ENCODE measurements at places on chromosomes 6 and 20. TPM values are rescaled to one million over a fixed set of nuclear protein-coding genes. Genes with fewer than 3 reads are reported as not detected.

GRCh38 chr6:126720304-126720703, 380.4 kb downstream of the CENPW start:
- peak; percentile 28 for DNase-seq

DNA sequence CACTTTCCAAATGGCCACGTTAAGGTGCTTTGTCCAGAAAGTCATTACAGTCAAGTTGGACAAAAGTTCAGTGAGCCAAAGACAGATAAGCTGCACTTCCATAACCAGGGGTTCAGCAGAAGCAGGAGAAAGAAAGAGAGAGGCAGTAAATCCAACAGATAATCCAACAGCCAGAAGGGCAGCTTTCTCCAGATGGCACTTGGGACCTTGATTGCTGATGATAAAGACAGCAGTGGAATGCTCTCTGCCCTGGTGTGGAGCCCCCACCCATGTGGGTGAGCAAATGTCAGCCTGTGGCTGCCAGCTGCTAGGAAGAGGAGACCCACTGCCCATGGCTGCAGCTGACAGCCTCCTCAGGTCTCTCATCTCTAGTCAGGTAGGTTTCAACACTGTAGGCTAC, 18.7 kb upstream of the NRSN1 start:
- no peak for DNase-seq

ZNF311 gene
- 0.93 TPM for polyA plus RNA-seq

DNA sequence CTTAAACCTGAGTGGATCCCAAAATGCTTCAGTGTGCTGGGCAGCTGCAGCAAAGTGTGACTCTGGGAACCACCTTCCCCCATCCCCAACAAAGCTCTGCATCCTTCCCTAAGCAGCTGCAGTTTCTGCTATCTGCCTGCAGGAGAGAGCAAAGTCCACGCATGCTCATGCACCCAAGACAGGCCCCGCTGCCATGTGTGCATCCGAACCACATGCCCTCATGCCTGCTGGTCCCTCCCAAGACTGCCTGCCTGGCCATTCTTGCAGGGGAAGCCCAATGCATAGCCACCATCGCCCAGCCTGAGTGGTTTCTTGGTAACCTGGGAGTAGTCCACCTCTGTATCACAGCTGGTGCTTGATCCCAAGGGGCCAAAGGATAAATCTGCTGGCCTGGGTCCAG, 94.3 kb upstream of the OLIG3 start:
- DNase-seq: no peak

GRCh38 chr6:20538907-20539306, 4.7 kb downstream of the CDKAL1 start:
- no peak for DNase-seq

DNA sequence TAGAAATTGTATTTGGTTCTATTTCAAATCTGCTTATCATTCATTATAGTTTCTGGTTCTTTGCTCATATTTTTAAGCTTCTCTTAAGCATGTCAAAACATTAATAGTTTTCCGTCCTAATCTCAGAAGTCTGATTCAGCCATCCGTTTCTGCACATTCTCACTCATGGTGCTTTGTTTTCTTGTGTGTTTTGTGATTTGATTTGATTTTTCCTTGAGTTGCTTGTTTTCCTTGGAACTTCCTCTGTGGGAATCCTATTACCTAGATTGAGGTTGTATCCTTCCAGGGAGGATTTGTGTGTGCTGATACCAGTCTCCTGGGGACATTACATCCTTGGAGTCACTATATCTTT, 7.9 kb downstream of the SNX9 start:
- no peak for DNase-seq

GRCh38 chr6:170113141-170113540, 177.7 kb downstream of the DLL1 start:
- DNase-seq: no peak

PLEKHG1 gene
- polyA plus RNA-seq: 0.51 TPM

- DNase-seq: peak; percentile 13
Measured at GRCh38 chr20:6707321-6707831, 60.1 kb upstream of the BMP2 start.

GRCh38 chr6:98976674-98977385, 29.1 kb upstream of the FBXL4 start:
- no peak for DNase-seq

DNA sequence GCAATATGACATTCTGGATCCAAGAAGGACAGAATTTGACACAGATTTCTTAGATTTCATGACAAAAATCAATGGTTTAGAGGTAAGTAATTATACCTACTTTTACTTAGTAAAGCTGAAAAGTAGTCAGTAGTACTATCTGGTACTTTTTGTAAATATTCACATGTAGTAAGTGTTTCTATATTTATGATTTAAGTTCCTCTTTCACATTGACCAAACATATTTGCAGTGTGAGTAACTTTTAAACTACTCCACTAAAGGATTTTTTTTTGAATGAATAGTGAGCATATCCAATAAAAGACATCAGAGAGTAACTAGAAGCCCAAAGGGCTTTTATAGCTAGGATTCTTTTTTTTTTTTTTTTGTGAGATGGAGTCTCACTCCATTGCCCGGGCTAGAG, 60.8 kb downstream of the DNAH8 start:
- no peak for DNase-seq

GRCh38 chr6:71446057-71446456, 157.4 kb downstream of the OGFRL1 start:
- DNase-seq: peak; percentile 18

SLC13A3 gene
- 4.6 TPM for polyA plus RNA-seq

FAM217A gene
- not detected for polyA plus RNA-seq

TFAP2C gene
- 16.6 TPM for polyA plus RNA-seq

- DNase-seq: no peak
Measured at GRCh38 chr6:21157186-21157929, 436.2 kb upstream of the SOX4 start.

GRCh38 chr6:100185615-100186014, 191.6 kb upstream of the MCHR2 start:
- DNase-seq: no peak

- peak; percentile 50 for DNase-seq
Measured at GRCh38 chr6:126664271-126664670, 324.4 kb downstream of the CENPW start.

RBCK1 gene
- polyA plus RNA-seq: 72.3 TPM

LTB gene
- polyA plus RNA-seq: not detected

GRCh38 chr6:92922216-92922806, 497.0 kb downstream of the EPHA7 start:
- DNase-seq: no peak

PACRG gene
- 0.42 TPM for polyA plus RNA-seq

- no peak for DNase-seq
Measured at GRCh38 chr20:23058240-23058639, 8.8 kb upstream of the THBD start.

ZBTB46 gene
- polyA plus RNA-seq: 0.33 TPM

DNA sequence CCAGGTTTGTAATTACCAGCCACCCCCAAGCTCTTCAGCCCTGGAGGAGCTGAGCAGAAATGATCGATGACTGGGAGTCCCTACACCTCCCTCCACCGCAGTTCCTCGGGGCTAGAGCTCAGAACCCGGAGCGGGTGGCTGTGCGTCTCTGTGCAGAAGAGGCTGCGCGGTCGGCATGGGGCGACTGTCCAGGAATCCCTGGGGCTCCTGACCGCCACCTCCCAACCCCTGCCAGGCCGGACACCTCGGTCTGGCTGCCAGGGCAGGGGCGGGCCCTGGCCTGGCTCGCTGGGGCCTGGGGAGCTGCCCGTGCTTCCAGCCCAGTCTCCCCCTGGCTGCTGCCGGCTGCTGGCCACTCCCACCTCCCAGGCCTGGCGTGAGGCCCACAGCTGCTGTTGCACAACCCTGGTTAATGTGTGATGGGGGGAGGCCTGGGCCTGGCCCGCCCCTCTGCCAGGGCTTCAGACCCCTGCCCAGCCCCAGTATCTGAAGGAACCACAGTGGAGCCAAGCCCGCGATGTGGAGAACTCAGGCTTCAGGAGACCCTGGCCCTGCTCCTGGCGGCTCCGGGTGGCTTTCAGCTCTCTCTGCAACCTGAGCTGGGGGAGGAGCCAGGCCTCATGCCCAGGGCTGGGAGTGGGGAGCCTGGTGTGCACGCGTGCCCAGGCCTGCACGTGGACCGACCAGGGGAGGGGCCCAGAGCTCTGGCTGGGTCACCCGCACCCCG, 1.2 kb downstream of the SLC2A4RG start:
- peak; percentile 88 for DNase-seq

DNA sequence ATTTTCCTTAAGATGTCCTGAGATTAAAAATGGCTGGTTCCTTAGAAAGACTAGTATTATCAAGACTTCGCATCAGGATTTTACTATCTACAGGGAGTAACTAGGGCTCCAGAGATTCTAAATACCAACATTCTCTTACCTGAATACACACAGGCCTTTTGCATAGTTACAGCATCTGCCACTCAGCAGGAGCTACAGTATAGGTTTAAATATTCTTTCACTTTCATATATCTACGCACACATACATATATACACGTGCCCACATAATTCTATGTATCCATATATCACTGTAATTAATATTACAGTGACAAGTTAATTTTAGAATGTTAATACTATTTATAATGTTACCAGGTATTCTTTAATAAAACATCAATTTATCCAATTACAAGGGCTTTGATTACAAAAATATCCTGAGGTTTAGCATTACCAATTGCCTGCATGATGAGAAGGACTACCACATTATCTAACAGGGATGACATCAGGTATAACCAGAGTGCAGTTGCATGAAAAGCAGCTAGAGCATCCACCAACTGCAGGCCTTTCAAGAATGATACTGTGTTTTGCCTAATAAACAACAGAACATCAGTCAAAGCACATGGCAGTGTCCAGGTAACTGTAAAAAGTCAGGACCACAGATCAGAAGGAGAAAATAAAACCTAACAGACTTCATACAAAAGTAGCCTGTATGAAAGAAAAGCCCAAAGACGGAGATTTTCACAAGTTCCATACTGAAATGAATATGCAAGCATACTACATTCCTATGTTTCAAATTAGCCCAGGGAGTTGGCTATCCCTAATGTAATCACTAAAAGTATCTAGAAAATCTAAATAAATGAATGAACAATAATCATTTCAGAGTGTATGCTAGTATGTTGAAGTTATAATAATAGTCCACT, 268.7 kb downstream of the PTPRK start:
- no peak for DNase-seq

DNA sequence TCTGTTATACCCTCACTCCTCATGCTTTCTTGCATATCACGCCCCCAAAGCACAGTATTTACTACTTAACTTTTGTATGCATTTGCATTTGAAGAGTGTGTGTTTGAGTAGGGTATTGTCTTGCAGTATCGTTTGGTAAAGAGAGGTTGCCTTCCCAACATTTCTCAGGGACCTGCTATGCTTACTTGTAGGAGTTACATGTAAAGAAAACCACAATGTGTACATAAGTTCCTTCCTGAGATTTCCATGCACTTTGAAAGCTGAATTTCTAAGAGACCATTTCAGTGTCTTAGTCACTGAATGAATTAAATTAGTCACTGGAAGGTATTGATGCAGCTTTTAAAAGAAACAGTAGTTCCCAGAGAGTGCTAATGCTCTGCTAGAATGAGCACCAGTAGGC, 159.3 kb upstream of the LAMA2 start:
- peak; percentile 20 for DNase-seq

- DNase-seq: no peak
Measured at GRCh38 chr6:89073014-89073620, 7.4 kb upstream of the PNRC1 start.

- DNase-seq: no peak
Measured at GRCh38 chr6:168666699-168667427, 225.9 kb downstream of the SMOC2 start.

DNA sequence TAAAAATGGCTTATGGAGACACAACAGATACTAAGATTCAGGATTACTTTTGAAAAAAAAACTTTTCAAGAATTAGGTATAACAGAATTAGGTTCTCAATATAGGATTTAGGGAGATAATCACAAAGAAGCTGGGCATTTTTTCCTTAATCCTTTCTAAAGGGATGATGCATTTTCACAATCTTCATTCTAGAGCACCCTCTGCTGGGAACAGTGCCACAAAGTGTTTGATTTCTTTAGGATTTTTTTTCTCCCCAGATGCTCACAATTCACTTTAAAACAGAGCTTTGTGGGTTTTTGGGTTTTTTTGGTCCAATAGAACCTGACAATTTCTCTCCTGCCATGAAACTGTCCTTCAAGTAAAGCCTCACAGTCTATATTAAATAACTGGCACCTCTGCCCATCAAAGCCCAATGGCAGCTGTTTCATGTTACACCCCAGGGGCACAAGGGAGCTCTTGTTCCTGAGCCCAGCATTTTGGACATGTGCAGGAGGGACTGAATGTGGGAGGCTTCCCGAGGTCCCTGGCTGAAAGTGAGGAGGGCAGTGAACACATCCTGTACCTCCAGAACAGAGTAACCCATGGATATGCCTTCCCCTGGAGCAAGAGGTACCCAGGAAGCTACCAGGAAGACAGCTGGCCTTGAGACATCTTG, 39.7 kb downstream of the PREP start:
- peak; percentile 81 for DNase-seq

DNA sequence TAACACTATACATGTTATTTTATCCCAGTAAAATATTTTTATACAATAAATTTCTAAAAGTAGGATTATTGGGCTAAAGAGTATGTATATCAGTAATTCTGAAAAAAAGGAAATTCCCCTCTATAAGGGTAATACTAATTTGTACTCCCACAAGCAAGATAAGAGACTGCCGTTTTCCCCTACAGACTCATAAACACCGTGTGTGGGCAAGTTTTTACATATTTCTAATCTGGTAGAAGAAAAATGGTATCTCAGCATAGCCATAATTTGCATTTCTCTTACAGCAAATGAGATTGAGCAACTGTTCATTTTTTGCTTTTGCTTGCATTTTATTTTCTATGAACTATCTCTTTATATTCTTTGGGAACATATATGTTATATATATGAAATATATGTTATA, 26.0 kb upstream of the MYMX start:
- DNase-seq: no peak
